ENCODE measurements at places on chromosomes 5 and 9.

DNA sequence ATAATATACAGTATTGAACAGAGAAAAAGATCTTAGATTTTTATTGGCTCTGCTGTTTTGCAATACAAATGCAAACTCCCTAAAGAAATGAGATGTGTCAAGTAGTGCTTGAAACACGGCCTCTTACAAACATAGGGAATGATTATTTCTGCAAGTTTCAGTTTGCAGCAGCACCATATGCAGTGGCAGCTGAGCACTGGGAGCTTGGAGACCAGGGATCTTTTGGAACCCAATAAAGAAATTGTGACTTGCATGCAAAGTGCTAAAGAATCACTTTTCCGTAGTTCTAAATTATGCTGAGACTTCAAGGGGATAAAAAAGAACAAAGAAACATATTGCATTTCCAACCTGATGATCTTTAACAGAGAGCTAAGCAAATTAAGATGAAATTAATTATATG lies 674.6 kb upstream of the ZNF608 start:
- DNase-seq = no peak

DNA sequence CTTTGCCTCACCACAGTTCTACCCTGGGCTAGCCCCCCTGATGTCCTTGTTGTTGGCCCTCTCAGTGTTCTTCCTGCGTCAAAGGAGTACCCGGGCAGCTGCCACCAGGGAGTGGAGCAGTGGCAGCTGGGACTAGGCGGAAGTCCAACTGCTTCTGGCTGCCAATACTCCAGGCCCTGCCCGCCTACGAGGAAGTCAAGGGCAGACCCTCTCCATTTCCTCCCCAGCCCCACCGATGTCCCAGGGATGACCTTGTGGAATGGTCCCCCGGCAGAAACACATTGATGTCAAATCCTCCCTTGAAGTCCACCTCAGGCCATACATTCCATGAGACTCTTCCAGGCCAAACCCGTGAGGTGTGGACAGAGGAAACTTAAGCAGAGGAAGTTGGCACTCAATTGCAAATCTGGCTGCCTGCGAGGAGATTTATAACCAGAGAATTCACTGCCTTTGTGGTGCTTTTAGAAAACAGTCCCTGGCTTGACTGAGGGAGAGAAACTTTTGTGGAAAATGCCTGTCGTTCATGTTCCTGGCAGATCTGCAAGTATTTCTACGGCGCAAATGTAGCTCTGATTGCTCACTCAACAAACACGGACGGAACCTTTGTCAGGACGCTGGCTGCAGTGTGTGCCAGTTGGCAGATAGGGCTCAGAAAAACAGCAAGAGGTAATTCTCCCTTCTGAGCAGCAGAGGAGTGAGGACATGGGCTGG lies 339.7 kb downstream of the RAB3C start:
- DNase-seq = no peak

DNA sequence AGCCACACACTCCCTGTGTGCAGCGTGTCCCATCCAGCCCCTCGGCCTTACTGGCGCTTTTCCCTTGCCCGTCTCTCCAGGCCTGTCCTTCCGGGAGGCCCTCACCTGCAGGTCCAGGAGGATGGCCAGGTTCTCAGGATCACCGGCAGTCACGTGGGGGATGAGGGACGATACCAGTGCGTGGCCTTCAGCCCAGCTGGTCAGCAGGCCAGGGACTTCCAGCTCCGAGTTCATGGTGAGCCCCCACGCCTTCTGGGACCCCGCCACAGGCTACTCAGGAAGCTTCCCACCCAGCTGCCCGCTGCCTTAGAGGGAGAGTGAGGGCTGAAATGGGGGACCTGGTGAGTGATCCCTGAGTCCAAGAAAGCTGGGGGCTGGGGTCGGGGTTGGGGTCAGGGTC lies 85.8 kb downstream of the HMCN2 start:
- DNase-seq = no peak

GRCh38 chr9:106467865-106468164 lies 395.2 kb upstream of the ZNF462 start:
- no peak for DNase-seq

DNA sequence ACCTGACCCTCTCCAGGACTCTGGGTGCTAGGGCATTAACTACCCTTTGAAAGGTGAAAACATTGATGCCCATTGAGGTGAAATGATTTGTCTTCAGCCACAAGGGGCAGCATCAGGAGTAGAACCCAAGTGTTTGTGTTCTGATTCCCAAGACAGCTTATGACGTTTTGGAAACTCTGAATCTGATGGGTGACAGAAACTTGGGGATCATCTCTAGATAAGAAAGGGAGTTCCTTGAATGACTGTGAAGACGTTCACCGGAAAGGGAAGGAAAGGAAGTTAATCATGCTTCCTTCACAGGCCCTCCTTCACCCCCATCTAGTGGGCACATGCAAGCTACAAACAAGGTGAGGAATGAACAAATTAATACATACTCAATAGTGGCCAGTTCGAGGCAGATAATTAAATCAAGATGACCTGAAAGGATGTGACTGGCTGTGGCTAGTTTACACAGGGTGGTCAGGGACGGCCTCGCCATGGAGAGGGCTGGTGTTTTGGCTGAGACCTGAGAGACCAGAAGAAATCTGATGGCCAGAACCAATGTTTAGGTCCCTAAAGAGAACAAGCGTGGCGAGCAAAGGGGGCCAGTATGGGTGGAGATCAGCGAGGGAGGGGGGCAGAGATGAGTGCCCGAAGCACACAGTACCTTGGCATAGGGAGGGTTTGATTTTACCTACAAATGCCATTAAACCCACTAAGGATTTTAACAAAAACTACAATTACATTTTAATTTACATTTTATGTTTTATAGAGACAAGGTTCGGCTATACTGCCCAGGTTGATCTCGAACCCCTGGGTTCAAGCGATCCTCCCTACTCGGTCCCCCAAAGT lies 937 bp upstream of the SLC26A2 start:
- DNase-seq = peak; percentile 72

GRCh38 chr5:93421468-93421867 lies 159.6 kb downstream of the NR2F1-AS1 start:
- no peak for DNase-seq

DNA sequence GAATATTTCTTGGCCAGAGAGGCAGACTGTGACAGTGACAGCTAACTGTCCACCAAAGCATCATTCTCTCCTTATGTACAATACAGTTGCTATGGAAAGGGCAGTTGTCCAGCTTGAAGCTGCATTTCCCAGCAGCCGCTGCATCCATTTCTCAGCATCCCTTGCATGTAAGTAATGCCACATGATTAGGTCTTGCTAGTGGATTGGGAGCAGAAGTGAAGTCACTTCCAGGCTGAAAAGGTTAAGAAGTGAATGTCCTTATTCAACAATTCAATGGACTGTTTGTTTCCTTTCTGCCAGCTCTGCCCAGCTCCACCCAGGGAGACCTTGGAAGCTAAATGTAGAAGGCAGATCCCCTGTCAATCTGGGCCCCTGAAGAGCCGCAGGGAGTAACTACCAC lies 26.1 kb upstream of the RETREG1 start:
- DNase-seq = no peak

All from adipocyte (in vitro differentiated cells).